ENCODE measurements at places on chromosomes 5 and 9.

DNA sequence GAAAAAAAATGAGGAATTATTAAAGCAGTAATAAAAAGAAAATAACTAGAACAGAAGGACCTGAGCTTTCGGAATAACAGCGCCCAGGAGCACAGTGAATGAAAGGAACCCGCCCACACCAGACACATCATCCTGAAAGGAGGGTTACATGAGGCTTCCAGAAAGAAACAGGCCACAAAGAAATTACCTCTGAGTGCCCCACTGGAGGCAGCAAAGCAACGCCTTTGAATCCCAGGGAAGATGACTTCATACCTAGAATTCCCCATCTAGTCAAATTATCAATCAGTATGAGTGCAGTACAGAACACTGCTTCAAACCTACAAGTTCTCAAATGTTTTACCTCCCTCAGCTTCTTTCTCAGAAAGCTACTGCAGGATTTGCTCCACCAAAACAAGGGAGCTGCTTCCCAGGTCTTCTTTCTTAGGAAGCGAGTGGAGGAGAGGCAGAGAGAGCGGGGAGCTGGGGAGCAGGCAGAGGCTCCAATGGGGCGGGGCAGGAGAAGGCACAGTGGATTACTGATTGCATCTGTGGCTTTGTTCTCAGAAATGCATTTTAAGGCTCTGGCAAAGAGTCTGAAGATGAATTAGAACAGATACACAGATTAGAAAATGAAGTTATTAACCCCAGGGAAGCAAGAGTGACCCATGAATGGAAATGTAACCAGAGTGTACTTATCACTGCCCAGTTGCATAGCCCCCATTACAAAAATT lies 87.1 kb downstream of the SEMA4D start:
- peak; percentile 55 for DNase-seq

DNA sequence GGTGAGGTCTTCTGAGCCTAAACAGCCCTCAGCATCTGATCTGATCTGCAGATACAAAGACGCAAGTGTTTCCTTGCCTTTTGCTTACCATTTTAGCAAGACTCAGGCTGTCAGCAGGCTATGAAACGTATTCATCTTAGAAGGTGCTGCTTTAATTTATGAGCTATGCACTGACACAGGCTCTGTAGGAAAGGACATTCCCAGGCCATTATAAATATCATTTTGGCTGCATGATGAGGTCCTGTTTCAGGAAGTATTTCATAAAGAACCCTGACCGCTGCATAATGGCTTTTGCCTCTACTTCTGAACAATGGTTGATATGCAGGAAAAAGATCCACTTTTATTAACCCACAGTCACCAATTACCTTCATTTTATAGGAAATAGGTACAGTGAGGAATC lies 98.4 kb upstream of the CAST start:
- no peak for DNase-seq

DNA sequence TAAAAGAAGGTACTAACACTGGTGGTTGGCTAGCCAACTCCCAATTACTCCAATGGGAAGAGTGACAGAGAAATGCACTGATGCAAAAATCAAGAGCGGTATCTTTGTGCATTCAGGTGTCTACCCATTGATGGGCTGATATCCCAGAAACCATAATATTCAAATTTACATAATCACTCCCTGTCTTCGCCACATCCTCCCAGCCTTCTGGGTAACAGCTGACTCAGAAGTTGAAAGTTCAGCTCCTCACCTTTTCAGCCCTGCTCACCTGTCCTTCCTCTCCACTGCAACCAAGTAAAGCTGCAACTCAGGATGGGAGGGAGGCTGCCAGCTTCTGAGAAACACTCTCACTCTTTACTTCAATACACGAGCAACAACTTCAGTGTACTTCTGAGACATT lies 6.9 kb downstream of the SUSD1 start:
- DNase-seq = no peak

DNA sequence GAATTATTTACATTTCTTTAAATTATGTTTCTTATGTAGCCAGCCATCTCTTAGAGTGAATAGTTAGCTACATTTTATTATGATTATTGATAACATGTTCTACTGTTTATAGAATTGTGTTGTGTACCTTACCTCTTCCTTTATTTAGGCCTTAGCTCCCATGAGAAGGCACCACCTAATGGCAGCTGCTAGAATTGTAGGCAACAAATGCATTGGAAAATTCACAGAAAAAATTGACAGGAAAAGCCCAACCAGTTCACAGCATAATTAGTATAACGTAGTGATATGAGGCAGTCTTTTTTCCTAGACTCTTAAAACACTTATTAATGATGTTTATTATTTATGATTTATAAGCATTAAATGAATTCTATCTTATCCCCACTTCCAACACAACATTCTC lies 175.8 kb downstream of the WDR70 start:
- DNase-seq = no peak

- no peak for DNase-seq
Measured at GRCh38 chr5:92909602-92909962, 671.4 kb downstream of the NR2F1-AS1 start.

DNA sequence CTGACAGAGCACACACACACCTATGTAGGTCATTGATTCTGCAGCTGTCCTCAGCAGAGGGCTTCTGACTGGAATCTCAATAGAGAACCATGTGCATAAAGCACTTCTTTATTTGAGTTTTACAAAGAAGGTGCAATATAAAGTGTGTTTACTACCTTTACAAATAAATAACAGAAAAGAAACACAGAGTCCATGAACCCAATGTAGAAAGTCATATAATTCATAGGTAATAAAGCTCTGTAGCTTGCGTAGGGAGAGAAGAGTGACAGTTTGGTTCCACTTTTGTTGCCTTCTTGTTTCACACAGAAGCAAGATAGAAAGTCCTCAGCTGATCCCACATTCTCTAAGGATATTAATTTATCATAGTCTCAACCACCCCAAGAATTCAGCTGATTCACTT lies 149.5 kb downstream of the GABRG2 start:
- DNase-seq = no peak

DNA sequence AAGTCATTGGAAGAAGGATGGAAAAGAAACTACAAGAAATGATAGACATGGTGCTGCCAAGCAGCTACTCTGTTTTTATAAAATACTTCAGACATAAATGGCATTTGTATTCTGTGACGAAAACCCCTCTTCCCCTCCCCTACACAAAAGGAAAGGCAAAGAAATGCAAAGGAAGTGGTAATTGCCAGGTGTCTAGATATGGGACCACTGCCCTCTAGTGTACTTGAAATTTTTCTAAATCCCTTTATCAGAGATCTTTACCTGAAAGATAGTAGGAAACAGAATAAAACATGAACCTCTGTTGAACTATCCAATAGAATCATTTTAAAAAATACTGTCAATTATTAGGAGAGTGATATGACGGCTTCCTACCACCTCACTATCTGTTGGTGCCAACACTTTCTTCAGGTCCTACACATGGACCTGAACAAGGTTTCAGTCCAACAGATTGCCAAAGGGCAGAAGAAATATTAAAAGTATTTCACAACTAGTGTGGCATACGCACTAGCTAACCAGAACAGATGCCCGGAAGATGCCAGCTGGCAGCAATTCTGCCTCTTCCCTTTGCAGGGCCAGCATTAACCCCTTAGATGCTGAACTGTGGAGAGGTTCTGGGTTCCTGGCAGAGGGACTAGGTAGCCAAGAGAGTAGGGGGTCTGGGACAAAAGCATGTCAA lies 104.1 kb downstream of the TSSK1B start:
- DNase-seq = no peak

DNA sequence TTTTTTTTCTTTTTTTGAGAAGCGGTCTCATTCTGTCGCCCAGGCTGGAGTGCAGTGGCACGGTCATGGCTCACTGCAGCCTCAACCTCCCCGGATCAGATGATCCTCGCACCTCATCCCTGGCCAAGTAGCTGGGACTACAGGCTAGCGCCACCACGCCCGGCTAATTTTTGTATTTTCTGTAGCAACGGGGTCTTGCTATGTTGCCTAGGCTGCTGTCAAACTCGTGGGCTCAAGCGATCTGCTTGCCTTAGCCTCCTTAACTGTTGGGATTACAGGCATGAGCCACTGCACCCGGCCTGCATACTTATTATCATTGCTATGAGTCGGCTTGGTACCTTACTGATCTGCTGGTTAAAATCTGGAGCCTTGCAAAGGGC lies 790 bp upstream of the IARS1 start:
- no peak for DNase-seq

- DNase-seq = no peak
Measured at GRCh38 chr5:133398646-133399101, 213.7 kb downstream of the FSTL4 start.

GRCh38 chr9:34375901-34376595 lies 650 bp downstream of the MYORG start:
- DNase-seq = peak; percentile 71

GRCh38 chr9:26523577-26523976 lies 369.0 kb downstream of the CAAP1 start:
- DNase-seq = no peak

DNA sequence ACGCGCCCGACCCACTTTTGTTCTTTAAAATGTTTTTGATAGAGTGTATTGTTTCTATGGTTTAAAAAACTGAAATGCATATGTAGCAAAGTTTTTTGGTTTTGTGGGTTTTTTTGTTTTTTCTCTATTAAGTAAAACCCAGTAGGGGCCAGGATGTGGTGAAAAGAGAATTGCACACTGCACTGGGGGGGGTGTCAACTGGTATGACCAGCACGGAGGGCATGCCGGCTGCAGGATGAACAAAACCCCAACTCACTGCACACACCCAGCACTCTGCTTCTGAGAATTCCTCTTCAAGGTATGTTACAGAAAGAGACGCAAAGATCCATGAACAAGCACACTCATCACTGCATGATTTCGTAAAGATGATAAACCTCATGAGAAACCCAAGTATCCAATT lies 75.0 kb downstream of the STK10 start:
- peak; percentile 68 for DNase-seq

DNA sequence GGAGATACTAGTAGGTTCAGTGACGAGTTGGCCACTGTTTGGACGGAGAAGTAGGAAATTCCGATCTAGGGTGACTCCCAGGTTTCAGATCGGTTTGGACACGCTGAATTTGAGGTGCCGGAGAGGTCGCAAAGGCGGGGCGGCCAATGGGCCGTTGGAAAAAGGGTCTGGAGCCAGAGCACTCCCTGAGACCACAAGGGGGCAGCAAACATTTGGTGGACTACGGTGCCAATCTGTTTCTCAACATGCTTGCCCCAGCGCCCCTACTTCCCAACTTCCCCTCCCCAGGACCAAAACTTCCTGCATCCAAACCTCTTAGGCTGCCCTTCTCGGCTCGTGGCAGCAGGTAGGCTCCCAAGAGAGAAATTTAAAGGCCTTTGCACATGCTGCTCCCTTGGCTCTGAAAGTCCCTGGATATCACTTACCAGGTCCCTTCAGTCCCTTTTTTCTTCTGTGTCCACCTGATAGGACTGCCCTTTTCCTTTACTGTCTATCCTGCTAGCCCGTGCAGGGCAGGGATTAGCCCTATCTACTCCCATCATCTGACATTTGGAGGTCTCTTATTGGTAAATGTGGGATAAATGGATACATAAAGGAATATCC lies 992 bp upstream of the RPP25L start:
- DNase-seq = peak; percentile 54

GRCh38 chr5:109681763-109682162 lies 8.0 kb upstream of the MAN2A1 start:
- DNase-seq = no peak

DNA sequence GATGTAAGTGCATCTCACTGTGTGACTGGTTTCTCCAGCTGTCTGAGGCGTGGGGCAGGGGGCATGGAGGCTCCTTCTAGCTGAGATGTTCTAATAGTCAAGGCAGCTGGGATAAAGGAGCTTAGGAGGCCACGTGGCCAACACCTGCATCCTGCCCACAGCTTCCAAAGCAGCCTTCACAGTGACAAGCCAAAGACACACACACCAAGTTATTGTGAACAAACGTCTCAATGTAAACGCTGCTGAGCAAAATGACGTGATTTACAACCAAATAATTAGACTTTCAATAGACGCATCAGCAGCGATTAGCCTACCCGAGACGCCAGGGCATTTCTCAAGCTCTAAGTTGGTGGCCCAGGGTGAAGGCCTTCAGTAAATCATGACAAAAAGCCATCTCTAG lies 23.2 kb upstream of the SLC25A51 start:
- no peak for DNase-seq

- no peak for DNase-seq
Measured at GRCh38 chr9:94511955-94512265, 43.0 kb upstream of the PCAT7 start.

- DNase-seq = no peak
Measured at GRCh38 chr9:1053986-1054425, 3.8 kb downstream of the DMRT2 start.

DNA sequence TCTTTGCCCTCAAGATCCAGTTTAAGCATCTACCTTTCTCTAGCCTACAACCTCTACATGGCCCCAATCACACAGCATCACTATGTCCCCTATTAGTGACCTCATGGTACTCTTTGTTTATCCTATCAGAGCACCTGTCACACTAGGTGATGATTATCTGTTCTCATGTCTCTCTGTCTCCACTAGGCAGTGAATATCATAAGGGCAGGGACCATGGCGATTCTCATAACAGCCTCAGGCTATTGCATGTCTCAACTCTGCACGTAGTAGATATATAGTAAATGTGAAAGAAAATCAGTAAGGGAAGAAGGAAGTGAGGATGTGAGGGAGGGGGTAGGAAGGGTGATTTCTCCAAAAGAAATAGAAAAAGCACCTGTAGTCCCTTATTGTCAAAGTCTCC lies 311.0 kb downstream of the NSG2 start:
- no peak for DNase-seq

DNA sequence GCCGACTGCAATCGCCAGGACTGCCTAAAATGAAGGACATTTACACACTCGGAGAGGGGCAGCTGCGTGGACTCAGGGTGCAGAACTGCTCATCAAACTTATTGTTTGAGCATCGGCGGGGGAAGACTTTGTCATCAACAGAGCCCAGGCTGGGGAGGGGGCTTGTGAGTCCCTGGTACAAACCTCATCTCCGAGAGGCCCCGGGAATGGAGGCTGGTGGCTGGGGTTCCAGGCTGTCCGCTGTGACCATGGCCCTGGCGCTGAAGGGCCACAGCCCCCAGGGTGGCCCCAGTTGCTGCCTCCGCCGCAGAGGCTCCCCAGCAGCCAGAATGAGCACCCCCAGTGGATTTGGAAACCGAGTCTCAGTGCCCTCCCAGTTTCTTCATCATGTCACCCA lies 46.1 kb upstream of the RNU6ATAC start:
- DNase-seq = no peak

Data from CD4-positive, alpha-beta T cell (primary cell).